ENCODE measurements at places on chromosomes 6 and 20.

- DNase-seq = no peak
Observed at GRCh38 chr6:39243809-39244208, 14.5 kb upstream of the KCNK5 start.

DNA sequence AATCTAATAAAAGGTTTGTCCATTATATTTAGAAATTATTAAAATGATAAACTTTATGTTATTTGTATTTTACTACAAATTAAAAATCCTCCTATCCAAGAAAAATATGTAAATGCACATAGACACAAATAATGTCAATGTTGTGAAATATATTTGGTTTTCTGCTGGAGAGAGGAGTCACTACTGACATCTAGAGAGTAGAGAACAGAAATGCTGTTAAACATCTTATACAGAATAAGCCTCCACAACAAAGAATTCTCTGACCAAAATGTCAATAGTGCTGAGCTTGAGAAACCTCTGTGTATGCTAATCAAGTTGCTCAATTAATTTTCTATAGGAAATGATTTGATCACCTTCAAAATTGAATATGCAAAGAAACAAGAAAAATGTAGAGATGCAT lies 12.4 kb downstream of the HTR1B start:
- no peak for DNase-seq

DNA sequence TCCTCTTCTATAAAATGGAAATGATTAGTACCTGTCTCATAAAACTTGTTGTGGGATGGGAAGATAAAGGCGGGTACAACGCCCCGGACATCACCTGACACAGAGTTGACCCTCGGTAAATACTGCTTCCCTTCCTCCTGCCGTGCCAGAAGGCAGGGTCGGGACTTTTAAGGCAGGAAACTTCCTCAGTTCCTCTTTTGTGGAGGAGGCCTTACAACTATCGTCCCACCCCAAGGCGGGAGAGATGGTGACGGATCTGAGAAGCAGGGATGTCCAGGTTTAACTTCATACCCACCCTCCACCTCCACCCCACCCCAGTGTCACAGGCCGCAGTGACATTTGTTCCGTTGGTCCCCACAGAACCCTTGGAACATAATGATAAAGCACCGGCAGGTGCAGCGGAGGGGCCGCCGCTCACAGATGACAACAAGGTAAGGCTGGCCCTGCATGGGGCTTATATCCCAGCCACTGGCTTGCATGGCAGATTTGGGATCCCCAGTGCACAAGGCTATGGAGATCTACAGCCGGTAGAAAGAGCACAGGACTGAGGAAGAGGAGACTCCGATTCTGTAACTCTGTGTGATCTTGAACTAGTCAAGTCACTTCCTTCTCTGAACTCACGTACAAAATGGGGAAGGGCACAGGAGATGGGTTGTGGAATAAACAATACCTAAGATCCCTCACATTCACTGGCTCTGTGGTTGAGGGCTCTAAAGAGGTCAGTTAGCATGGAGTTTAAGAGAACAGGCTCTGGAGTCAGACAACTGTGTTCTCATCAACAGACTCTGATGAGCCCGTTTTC lies 764 bp downstream of the DNTTIP1 start:
- no peak for DNase-seq

DNA sequence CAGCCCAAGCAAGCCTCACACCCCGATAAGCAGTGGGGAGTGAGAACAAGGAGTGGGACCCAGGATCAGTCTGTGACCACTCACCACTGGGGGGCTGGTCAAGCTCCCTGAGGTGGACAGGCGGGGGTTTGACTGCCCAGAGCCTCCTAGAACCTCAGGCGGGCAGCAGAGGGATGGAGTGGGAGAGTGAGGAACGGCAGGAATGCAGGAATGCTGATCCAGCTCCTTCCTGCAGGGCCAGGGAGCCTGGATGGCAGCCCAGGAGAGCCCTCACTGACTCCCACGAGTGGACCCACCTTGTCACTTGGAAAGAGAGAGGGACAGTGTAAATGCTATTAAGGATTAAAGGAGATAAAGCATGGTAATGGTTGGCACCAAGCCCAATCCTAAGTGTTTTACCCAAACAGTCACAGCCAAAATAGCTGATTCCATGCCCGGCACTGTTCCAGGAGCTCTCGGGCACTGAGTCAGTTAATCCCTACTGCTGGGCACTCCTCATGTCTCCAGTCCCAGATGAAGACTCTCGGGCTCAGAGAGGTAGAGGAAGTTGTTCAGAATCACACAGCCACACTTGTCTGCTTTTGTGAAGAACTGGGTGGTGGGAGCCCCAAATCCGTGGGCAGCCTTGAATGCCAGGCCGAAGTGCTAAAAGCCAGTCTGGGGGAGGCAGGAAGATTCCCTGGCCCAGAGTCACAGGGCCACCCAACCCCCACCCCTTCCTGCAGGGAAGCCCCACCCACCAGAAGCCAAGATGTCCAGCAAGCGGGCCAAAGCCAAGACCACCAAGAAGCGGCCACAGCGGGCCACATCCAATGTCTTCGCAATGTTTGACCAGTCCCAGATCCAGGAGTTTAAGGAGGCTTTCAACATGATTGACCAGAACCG lies 3.1 kb downstream of the MYL9 start:
- DNase-seq = no peak

- no peak for DNase-seq
Observed at GRCh38 chr20:20201124-20201523, 148.8 kb downstream of the CFAP61 start.

DNA sequence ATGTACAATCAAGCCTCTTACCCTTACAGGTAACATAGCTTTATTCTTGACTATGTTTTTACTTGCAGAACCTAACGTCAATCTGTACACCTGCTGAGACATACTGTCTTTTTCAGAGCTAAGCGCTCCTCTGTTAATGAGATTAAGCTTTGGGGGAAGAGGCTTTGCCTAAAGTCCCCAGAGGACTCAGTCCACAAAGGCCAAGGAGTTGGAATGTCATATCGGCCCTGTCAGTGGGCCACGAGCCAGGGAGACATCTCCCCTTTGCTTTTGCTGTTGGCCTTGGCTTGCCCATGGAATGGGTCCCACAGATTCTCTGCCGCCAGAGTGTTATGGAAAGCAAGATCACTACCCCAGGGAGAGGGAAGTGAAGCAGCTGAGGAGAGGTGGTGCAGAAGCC lies 64.1 kb upstream of the SOX4 start:
- no peak for DNase-seq

GRCh38 chr6:142155895-142156757 lies 9.1 kb downstream of the VTA1 start:
- peak; percentile 15 for DNase-seq

- no peak for DNase-seq
Observed at GRCh38 chr6:85620308-85620707, 22.4 kb downstream of the SYNCRIP start.

Measured in Jurkat, Clone E6-1 (cell line).